ENCODE measurements at places on chromosomes 5 and 9.

DNA sequence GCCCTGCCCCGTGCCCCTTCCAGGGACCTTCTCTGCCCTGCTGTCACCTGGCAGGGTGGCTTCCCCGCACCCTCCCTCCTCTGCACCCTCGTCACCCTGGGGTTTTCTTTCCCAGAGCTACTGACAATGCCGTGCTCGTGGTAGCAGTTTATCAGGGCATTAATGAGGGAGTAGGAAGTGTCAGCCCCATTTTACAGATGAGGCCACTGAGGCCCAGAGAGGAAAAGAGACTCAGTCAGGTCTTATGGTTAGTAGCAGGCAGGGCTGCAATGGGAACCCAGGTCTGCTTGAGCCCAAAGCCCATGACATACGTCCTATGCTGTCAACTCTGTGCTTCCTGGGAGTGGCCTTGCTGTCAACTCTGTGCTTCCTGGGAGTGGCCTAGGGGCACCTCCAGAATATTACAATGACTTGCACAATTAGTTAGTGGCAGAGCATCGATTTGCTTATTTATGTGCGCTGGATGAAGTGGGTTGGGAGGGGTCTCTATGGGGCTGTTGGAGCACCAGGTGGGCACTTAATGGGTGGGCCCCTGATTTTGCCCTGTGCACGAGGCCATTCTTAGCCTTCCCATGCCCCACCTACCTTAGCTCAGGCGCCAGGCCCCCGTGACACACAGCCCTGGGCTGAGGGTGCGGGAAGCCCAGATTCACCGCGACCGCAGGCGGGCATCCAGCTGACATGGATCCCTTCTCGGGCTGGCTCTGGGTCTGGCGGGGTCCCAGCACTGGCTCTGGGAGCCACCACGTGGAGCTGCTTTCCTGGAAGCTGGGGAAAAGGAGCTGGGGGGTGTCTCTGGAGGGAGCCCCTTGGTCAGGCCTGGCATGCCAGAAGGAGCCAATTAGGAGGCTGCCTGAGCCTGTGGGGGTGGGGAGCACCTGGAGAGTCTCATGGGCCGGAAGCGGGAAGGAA, 82.0 kb upstream of the ORM1 start:
- DNase-seq: no peak

DNA sequence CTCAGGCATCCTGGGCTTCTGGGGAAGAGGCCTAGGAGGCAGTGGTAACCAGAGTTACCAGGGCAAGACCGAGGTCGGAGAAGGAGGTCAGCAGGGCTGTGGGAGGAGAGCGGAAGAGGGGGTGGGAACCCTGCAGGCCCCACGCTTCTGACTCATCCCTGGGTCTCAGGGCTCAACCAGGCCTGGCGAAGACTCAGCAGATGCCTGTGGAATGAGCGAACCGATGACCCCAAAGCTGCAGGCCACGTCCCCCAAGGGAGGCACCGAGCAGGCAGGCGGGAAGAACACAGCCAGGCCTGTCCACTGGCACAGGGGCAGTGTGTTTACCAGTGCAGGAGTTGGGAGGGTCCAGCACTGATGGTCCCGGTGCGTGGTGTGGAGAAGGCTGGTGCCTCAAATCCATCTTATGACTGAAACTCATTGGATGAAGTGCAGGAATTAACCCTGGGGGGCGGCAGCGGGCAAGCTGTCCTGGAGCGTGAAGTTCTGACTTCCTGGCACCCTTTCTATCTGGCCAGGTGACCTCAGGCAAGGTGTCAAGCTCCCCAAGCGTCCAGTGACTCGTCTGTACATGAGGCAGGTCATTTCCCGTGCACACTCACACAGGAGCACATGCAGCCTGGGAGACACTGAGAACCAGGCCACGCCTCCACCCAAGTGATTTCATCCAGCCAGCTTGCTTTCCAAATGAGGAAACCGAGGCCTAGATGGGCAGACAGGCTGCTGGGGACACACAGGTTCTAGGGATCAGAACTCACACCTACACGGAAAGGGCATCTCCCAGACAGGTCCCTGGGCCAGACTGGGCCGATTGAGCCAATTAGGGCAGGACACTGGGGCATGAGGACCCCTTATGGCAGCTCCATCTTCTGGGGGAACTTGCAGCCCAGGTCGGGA, 69.1 kb downstream of the ADAMTS2 start:
- peak; percentile 93 for DNase-seq

GRCh38 chr9:134218230-134218629, 53.9 kb upstream of the RNU6ATAC start:
- DNase-seq: no peak

GRCh38 chr9:113631871-113632665, 168.5 kb downstream of the RGS3 start:
- DNase-seq: no peak

DNA sequence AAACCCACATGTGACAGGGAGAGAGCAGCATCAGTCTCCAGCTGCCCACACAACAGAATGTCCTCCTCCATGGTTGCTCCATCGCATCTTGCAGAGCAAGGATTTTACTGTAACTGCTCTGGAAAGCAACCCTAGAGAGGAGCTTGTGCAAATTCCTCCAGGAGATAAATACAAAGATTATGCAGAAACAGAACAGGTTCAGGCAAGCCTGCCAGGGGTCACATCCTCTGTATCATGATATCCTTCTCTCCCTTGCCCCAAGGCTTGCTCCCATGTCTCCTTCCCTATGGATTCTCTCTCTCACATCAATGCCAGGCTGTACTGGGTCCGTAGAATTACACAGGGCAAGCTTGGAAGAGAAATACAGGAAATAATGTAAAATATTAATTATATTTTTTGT, 226.0 kb downstream of the MPDZ start:
- no peak for DNase-seq

GRCh38 chr9:17744786-17745185, 165.9 kb downstream of the SH3GL2 start:
- no peak for DNase-seq

GRCh38 chr9:122605691-122606090, 8.8 kb upstream of the OR1Q1 start:
- DNase-seq: no peak

- DNase-seq: peak; percentile 6
Observed at GRCh38 chr5:146130440-146131045, 25.2 kb upstream of the PLAC8L1 start.

GRCh38 chr5:164301136-164301535, 795.7 kb downstream of the MAT2B start:
- DNase-seq: no peak

GRCh38 chr9:108478431-108479332, 377.1 kb downstream of the ACTL7B start:
- DNase-seq: peak; percentile 68

- DNase-seq: peak; percentile 100
Observed at GRCh38 chr5:149212198-149212951, 59.3 kb upstream of the AFAP1L1 start.

DNA sequence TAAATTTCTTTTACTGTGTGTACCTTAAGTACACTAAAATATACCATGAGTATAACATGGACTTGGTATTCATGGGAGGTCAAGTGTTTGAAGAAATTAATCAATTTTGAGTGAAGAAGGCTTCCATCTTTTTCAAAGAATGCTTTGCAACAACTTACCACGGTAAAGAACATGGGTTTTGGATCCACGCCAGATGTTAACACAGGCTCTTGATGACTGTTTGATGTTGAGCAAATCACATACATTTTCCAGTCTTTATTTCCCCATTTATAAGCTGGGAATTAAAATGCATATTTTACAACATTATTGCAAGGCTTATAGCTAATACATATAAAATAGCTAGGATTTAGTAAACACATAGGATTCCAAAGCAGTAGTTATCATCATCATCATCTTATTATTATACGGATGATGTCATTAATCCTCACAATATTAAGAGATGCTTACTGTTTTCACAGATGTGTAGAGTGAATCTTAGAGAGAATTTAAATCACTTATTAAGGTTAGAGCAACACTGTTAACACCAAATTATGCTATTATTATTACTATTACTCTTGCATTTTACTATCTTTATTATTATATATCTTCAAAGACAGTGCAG, 362.0 kb downstream of the PRELID2 start:
- no peak for DNase-seq

DNA sequence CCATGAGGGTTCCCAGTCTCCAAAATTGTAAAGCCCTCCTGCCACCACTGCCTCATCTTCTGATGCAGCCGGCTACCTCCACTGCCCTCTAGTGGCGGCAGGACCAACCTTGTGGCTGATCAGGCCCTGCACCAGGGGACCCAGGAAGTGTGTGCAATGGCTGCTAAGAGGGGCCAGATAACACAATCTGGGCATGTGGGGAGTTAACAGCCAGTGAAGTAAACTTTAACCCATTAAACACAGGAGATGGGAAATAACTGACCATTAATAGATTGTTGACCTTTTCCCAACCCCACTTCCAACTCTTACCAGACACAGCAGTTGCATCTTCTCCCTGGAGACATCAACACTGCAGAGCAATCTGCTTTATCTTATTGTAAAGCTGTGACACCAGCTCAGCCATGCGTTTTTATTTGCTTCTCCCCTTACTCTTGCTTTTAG, 63.3 kb downstream of the FREM1 start:
- no peak for DNase-seq

DNA sequence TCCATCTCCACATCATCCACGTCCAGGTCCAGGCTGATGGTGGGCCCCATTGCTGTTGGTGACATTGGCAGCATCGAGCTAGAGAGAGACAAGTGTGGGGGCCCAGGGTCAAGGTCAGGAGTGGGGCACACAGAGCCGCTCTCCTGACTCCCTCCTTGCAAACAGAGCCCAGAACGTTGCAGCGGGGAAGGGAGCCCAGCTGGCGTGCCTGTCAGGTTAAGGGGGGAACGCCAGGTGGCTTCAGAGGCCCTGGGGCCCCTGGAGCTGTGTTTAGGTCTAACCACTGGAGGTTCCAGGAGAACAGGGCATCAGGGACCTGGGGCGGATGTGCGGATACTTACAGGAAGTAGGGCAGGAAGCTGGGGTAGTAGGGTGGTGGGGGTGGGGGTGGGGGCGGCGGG, 7.5 kb downstream of the RNF44 start:
- DNase-seq: no peak

DNA sequence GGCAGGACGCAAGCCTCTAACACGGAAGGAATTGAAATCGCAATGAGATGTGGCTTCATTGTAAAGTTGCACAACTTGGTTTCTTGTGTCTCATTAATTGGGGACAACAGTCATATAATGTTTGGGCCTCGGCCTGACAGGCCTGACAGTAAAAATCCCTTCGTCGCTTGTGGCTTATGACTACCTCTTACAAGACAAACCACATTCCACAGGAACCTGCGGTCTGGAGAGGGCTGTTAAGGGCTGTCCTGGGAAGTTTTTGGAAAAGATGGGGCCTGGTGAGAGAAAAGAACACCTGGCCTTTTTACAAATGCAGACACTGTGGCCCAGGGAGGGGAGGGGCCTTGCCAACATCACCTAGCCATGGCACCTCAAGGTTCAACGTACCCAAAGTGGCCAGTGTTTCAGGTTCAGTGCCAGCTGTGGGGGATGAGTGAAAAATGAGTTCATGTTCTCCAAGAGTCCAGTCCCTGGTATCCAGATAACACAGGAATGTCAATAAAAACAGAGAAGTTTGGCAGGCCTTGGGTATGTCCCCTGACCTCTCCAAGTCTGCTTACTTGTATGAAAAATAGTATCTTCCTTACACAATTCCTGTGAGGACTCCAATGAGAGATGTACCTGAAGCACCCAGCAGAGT, 22.2 kb downstream of the SHB start:
- DNase-seq: no peak

DNA sequence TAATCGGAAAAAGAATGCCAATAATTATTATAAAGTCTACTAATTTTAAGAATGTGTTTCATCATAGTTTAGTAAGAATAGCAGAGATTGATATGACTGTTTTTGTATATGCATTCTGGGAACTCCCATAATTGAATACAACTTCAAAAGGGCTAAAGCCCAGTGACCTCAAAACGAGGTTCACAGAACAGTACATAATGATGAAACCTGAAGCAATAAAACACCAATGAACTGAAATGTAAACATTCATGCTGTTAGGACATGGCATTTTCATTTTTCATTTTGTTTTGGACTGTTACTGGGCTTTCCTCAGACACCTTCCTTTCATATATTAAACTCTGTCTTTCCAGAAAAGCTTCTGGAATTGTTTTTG, 684 bp upstream of the JMY start:
- no peak for DNase-seq

- no peak for DNase-seq
Observed at GRCh38 chr9:95215336-95215898, 102.1 kb downstream of the FANCC start.

DNA sequence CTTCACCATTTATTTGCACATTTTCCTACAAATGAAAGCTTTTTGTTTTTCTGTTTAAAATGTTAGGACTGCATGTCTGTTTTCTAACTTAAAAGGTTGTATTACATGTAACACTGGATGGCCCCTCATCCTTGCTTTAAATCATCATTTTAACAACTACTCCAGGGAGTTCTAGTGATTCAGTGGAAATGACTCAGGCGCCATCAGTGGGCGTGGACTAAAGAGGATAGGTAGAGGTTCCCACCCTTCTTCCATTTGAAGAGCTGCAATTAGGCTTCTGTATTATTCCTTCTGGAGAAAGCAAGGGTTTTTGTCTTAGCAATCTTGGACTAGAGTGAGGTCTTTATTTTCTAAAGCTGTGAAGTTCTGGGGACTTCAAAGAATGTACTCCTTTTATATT, 213.7 kb downstream of the TMEM38B start:
- no peak for DNase-seq

DNA sequence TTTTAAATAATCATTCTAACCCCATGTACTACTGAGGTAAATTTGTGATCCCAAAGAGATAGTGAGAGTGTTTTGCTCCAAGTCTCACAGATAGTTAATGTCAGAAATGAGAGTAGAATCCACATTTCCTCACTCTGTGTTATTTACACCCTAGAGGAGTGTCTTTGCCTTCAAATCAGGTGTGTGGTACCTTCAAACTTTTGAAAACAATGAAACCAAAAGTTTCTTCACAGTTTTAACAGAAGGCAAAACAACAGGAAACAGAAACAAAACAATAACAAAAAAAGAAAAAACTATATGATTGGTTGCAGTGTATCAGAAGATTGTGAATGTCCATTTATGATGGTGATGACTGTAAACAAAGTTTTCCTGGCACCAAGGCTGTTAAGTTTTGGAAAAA, 85.9 kb downstream of the ERBIN start:
- no peak for DNase-seq

DNA sequence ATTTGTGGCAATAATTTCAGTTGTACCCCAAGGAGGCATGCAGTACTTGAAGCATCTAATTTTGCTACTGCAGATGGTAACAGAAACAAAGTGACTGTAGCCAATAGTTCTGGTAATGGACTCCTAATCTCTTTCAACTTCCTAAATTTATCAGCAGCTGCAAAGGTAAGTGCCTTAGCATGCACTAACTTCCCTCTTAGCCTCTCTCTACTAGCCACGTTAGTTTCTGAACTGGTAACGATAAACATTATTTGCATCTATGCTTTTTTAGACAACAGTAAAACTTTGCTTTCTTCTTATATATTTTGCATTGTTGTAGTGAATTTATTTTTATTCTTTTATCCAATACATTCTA, 6.2 kb upstream of the CKS2 start:
- DNase-seq: no peak

GRCh38 chr5:79800979-79801827, 111.6 kb downstream of the CMYA5 start:
- no peak for DNase-seq

GRCh38 chr5:126970517-126971017, 59.8 kb downstream of the MARCHF3 start:
- no peak for DNase-seq

- DNase-seq: no peak
Observed at GRCh38 chr9:135267191-135267809, 179.8 kb downstream of the OLFM1 start.

- DNase-seq: peak; percentile 90
Observed at GRCh38 chr5:56259002-56259511, 25.9 kb upstream of the ANKRD55 start.

GRCh38 chr9:69822116-69822750, 1.6 kb downstream of the CFAP95 start:
- DNase-seq: no peak
